ENCODE measurements at places on chromosomes 3 and 15.
A peak's percentile ranks its signal among the peaks of the same experiment; 100 is the strongest.

DNA sequence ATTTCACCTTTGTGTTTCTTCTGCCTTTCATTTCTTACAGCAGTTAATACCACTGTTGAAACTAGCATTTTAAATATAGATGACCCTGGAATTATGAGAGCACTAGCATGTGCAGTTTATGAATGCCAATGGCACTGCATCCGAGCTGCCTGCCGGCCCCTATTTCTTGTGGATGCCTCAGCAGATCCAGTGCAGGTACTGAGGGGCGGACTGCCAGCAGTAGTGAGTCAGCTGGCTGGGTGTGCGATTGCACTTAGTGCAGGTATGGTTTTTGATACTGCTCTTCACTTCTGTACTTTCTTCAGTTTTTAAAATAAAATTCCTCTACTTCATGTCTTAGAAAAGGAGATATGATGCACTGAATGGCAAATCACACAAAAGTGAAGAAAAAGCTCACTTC lies 453.0 kb downstream of the DIPK2A start:
- DNase-seq, result no peak

DNA sequence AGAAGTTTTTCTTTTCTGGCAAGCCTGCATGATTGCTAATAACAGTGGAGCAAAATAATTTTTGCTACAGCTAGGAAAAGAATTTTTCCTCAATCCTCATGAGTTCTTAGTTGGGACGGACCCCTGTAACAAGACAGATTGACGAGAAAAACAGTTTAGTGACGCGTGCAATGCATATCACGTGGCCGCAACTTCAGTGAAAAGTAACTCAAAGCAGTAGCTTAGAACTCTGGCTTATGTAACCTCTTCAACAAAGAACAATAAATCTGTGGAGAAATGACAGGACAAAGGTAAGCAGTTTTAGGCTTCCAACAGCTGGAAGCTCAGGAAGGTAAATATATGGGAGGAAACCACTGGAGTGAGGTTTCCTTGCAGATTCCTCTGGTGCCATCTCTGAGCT lies 19.7 kb downstream of the FAM107A start:
- no peak for DNase-seq

- no peak for DNase-seq
Observed at GRCh38 chr15:82018201-82018600, 27.6 kb downstream of the MEX3B start.

DNA sequence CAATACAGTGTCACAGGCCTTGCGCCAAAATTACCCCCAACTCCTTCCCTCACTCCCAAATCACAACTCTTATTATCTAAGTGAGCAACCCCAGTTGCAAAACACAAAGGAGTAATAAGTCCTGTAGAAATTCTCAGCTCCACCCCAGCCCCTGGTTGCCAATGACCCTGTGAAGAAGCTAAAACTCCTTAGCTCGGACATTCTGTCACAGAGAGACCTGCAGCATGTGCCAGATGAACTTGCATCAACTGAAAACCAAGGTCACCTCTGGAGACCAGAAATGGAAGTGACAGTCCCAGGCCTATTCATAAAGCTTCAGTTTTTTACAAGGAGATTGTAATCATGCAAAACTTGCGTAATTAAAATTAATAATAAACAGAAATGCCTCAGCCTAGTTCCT lies 55.2 kb downstream of the RBPMS2 start:
- DNase-seq, result no peak

DNA sequence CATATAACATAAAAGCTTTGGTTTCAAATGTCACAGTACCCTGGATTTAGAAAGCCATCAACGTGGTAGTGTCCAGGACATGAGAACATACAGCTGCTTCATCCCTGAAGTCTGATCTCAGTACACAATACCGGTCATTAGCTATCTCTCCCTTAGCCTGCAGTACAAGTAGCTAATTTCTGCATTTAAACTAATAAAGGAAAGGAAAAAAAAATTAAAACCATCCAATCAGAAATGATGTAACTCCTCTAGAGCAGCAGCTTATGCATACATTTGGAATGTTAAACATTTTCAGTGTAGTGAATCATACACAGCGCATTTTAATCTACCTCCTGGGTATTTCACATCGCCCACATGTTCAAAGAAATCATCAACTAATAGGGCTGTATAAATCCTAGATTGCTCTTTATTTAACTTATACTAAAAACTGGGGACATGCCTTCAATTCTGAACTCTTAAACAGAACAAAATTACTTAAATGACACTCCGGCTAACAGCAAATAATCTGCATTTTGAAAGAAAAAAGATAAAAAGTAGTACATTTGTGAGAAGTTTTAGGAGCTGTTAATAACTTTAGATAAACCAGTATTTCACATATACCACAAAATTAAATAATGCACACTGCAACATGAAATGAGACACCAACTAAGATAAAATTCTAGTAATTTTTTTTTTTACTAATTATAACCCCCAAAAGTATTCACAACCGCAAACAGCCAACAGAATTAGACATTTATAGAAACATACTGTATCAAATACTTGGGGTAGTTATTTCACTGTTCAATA lies 3.7 kb downstream of the IGF2BP2 start:
- DNase-seq, result no peak

DNA sequence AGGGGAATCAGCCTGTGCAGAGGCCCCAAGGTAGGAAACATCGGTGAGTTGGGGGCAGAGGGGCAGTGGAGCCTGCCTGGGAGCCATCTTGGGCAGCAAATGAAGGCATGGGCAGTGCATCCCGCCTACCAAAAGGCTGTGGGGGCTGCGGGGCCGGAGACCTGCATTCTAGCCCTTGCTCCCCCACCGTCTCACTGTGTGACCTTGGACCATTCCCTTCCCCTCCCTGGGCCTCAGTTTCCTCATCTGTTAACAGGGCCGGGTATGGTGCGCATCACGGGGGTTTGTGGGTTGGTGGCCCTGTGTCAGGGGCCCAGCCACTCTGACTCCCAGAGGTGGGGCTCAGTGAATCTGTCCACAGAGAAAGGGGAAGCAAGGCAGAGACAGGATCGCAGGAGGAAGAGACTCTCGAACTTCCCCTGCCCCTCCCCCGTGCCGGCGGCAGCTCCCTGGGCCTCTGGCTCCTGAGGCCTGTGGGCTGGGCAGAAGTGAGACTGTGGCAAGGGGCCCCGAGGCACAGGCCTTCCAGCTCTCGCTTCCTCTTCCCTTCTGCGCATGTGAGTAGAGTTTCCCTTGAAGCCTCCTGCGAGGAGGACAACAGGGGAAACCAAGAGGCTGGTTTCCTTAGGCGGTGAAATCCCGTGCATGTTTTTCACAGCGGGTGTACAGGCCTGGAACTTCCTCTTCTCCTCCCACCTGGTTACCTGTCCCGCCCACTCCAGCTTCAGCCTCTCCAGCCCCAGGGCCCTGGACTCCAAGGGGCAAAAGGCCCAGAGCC lies 42.9 kb downstream of the IDH2 start:
- DNase-seq, result peak; percentile 97

DNA sequence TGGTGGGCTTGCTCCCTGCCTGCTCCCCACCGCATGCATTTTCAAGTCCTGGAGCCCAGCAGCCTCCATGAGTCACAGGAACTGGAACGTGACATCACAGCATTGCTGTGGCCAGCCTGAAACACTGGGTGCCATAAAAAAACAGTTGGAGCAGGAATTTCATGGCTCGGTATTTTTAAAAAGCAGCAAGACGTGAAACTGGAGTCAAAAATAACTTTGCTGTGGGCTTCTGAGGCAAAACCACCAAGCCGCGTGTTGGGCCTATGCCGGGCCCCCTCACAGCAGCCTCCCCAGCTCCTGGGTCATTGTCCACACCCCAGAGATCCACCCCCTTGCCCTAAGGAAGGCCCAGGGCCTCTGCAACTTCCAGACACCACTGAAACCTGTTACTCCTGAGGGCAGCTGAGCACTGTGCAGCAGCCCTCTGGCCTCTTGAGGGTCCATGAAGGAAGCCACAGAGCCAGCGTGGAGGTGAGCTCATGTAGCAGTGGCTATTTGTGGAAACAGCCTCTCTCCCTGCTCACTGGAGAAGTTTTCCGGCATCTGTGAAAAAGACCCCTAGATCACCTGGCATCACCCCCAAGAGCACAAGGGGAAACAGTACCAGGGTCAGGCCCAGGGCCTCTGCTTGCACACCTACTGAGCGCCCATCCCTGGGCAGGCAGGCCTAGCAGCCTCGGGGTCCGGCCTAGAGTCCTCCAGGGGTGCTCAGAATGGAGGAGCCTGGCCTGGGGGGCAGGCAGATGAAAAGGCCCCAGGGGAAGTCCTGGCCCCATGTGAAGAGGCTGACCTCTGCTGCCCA lies 34.0 kb upstream of the DUSP7 start:
- no peak for DNase-seq

- DNase-seq, result no peak
Observed at GRCh38 chr3:18987862-18988447, 160.4 kb upstream of the KCNH8 start.

- DNase-seq, result no peak
Observed at GRCh38 chr3:40417845-40418543, 31.0 kb downstream of the ENTPD3 start.

DNA sequence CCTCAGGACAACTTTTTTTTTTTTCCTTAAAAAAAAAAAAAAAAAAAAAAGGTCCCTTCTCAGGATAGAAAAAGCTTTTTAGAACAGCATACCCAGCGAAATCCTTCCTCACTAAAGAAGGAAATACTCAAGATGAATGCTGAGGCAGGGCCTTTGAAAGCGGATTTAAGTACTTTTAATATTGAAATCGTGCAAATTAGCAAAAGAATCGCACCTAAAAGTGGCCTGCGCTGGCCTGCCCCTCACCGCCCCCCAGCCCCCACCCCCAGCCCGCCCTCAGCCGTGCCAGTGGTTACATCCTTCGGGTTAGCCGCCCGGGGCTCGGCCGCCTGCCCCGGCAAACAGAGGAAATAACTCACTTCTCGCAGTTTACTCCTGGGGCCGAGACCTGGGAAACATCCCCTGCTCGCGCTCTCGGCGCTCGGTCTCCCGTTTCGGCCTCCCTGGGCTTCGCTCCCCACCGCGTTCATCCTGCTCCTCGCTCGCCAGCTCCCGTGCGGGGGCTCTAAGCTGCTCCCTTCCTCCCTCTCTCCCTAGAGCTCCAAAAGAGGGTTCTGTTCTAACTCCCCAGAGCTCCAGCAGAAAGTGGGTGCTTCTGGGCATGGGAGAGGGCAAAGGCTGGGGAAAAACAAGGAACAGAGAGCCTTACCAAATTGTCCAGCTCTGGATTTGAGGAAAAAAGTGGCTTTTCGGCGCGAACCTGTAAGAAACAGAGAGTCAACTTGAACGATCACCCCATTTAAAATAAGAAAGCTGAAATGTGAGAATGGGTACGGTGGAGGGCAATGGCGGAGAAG lies 5.2 kb downstream of the MEIS2 start:
- DNase-seq, result no peak

GRCh38 chr15:92322566-92323355 lies 70.9 kb upstream of the ST8SIA2 start:
- DNase-seq, result no peak

- DNase-seq, result no peak
Observed at GRCh38 chr3:94482686-94483085, 419.8 kb downstream of the NSUN3 start.

DNA sequence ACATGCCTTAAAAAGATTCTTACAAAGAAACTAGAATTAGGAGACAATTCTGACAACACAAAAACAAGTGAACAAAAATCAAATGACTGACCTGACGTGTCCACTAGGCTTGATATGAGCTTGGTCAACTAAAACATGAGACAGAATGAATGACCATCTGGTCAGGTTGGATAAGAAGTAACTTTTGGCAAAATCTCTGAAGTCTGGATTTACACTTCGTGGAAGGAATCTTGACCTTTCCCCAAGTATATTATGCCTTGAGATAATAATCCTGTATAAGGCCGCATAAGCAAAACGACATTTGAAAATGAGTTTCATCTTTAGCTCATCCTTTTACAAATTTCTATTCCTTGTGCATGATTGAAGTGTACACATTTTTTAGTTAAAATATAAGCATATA lies 1.1 kb upstream of the TF start:
- no peak for DNase-seq

GRCh38 chr15:82140886-82141285 lies 95.1 kb upstream of the MEX3B start:
- DNase-seq, result no peak

- no peak for DNase-seq
Observed at GRCh38 chr3:131224886-131225550, 156.6 kb upstream of the NUDT16 start.

DNA sequence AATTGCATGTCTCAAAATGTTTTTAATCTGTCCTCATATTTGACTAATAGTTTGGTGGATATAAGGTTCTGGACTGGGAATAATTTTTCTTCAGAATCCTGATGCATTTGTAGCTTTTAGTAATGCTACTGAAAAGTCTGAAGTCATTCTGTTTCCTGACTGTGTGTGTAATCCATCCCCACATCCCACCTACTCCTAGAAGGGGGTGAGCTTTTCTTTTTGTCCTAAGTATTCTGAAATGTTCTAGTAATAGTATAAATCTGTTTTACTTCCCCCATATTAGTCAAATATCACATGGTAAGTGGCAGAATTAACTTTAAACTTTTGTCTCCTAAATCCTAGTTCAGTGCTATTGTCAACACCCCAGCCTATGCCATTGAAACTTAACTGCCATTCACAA lies 162.8 kb downstream of the GREM1 start:
- no peak for DNase-seq

- DNase-seq, result no peak
Observed at GRCh38 chr3:64901522-64901885, 213.7 kb upstream of the ADAMTS9 start.

GRCh38 chr3:184760337-184761074 lies 48.6 kb upstream of the MAGEF1 start:
- no peak for DNase-seq

DNA sequence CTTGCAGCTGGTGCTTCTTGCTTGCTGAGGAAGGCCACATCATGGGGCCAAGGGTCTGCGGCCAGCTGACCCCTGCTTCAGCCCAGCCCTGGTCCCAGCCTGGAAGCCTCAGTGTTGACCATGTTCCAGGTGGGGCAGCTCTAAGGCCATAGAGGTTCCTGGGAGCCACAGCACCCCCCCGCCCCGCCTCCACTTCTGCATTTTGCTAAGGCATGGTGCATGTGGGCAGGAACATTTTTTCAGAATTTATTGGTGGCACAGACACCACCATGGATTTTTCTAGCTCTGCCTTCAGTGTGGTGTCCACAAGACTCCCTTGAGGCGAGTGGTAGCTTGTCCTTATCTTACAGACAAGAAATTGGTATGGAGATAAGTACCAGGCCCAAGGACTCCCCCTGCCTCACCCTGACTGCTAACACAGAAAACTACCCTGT lies 1.9 kb upstream of the CHST14 start:
- no peak for DNase-seq

- DNase-seq, result no peak
Observed at GRCh38 chr3:55218577-55218976, 268.5 kb downstream of the WNT5A start.

- no peak for DNase-seq
Observed at GRCh38 chr15:95405447-95405846, 925.1 kb upstream of the NR2F2 start.
